Dermis microvascular lymphatic vessel endothelial cell (primary cell): ENCODE measurements at places on chromosomes 6 and 20. TPM values are rescaled to one million over a fixed set of nuclear protein-coding genes. Genes with fewer than 3 reads are reported as not detected.

MROH8 gene
- total RNA-seq, result 0.64 and 1.6 TPM in 2 replicates

CLIC5 gene
- under 0.01 TPM in 2 replicates for total RNA-seq

VSX1 gene
- total RNA-seq, result not detected in 2 replicates

OR2H2 gene
- total RNA-seq, result not detected in 2 replicates

IL17A gene
- not detected in 2 replicates for total RNA-seq

TMEM244 gene
- not detected in 2 replicates for total RNA-seq

PRPH2 gene
- total RNA-seq, result 0.13 and 0.38 TPM in 2 replicates

SMIM28 gene
- not detected in 2 replicates for total RNA-seq

RNF182 gene
- 0.38 and 1.2 TPM in 2 replicates for total RNA-seq

KCNK17 gene
- not detected in 2 replicates for total RNA-seq

IL17F gene
- total RNA-seq, result not detected in 2 replicates

MTFR2 gene
- total RNA-seq, result 0.76 and 1.5 TPM in 2 replicates

TPBG gene
- 3.9 and 5.9 TPM in 2 replicates for total RNA-seq

HSPA1L gene
- total RNA-seq, result 1.2 and 1.4 TPM in 2 replicates
